ENCODE measurements at places on chromosomes 6 and 20. TPM values are rescaled to one million over a fixed set of nuclear protein-coding genes. Genes with fewer than 3 reads are reported as not detected.

Gene ZGPAT
- total RNA-seq, result 32.6 TPM

Gene PLCB1
- total RNA-seq, result 13.3 TPM

Gene SPAG4
- total RNA-seq, result 6.1 TPM

DNA sequence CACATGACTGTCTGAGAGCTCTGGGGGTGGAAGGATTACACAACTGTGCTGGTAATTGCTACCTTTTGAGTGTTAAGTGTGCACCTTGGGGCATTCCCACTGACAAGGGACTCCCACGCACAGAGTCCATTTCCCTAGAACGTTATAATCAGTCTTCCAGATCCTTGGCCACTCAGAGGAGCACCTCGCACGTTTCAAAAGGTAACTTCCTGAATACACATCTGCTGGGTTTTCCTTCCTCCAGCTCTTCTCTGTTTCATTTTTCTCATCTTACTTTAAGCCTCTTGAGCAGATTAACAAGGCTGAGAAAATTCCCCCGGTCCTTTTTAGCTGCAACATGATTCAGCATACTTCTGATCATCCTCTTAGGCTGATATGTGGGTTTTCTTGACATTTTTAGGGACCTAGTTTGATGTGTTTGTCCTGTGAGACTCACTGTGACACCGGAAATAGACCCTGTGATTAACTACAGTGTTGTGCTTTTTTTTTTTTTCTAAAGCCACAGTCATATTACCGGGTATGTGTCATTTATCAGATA is 98.4 kb upstream of the DUSP22 start:
- no peak for DNase-seq

GRCh38 chr6:34852406-34853085 is 35.3 kb downstream of the TAF11 start:
- no peak for DNase-seq

GRCh38 chr6:109762166-109762565 is 71.1 kb downstream of the FIG4 start:
- no peak for DNase-seq

- DNase-seq, result no peak
These were observed 101.9 kb downstream of the GPR63 start for GRCh38 chr6:96735332-96735731.

DNA sequence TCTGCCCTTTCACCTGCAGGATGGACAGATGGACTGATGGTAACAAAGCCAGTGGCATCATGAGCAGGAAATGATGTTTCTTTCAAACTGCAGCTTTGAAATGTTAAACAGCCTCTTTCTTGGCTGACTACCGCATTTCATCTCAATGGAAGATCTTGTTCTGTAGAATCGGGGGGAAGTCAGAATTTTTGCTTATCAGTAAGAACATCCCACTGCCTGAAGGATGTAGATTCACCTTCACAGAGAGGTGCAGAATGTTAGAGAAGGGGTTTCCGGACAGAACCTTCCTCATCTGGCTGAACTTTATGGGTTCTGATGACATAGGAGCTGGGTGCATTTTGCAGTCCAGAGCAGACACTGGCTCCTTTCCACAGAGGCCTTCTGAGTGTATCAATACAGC is 32.7 kb downstream of the GGTLC1 start:
- DNase-seq, result no peak

- DNase-seq, result no peak
These were observed 16.8 kb upstream of the BICRAL start for GRCh38 chr6:42764911-42765648.

Measured in H7 (cell line).